ENCODE measurements at places on chromosomes 13 and 19.

GRCh38 chr13:33571618-33572017 lies 246.3 kb upstream of the RFC3 start:
- no peak for DNase-seq
- no peaks in the 10 kb centered on the region for H3K27me3 ChIP-seq
- no peak overlapping the region for H3K27ac ChIP-seq
- no peak overlapping the region for H3K4me3 ChIP-seq

DNA sequence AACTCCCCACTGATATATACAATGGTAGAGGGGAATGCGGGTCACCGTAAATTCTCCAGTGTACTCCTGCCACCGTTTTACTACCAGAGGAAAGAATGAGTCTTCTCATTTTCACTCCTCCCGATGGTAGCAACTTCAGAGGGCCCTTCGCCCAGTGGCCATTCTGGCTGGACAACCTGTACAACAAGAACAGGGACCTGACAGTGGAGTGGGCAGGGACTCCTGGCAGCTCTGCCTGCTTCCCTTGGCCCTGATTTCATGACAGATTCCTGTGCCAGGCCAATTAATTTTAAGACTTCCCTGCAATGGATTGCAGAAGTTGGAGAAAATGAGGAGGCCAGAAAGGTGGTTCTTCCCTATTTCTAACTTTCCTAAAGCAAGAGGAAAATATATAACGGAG lies 148.9 kb downstream of the GPC6 start:
- H3K27me3 ChIP-seq: no peaks in the 10 kb centered on the region
- no peaks in the 10 kb centered on the region for H3K36me3 ChIP-seq
- H3K4me3 ChIP-seq: no peak overlapping the region

GRCh38 chr13:101917833-101918661 lies 465.6 kb downstream of the ITGBL1 start:
- H3K27ac ChIP-seq: no peak overlapping the region
- H3K4me1 ChIP-seq: peaks cover 2% of the 10 kb centered on the region
- H3K27me3 ChIP-seq: peaks cover 80% of the 10 kb centered on the region
- H3K4me3 ChIP-seq: peak overlapping the region; percentile 49
- no peak for DNase-seq

DNA sequence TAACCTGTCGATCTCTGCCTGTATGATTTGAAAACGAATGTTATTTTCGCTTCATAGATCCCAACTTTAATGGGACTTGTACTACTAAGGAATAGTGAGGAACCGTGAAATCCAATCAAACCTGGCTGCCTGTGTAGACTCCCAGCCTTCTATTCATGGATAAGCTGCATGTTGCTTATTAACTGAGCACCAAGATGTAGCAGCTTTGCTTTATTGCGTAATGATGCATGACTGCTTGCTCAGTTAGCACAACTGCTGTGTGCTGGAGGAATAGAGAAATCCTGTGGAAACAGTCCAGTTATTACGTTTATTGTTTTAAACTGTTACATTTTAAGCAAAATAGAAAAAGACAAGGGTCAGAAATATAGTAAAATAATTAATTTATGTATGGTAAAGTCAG lies 108.2 kb downstream of the SHISA2 start:
- H3K4me1 ChIP-seq: peaks cover 2% of the 10 kb centered on the region
- peaks cover 39% of the 10 kb centered on the region for H3K27me3 ChIP-seq
- H3K36me3 ChIP-seq: no peaks in the 10 kb centered on the region
- no peak overlapping the region for H3K27ac ChIP-seq

DNA sequence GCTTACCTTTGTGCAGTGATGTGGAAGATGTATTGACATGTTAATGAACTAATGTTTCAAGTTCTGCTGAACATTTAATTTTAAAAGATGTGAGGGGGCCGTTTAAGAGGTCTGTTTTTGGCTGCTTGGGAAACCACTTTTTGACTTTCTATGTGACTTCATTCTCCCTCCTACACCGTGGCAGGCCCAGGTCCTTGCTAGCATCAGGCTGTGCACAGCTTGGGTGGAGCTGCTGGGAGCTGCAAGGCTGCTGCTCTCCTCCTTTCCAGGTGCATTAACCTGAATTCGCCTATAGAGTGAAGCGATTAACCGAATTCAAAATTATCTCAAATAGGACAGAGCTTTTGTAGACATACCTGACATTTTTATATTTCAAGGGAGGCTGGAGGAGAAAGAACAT lies 249.1 kb downstream of the FGF14 start:
- no peak for DNase-seq
- H3K4me1 ChIP-seq: peaks cover 5% of the 10 kb centered on the region
- no peaks in the 10 kb centered on the region for H3K27me3 ChIP-seq
- H3K27ac ChIP-seq: no peak overlapping the region

DNA sequence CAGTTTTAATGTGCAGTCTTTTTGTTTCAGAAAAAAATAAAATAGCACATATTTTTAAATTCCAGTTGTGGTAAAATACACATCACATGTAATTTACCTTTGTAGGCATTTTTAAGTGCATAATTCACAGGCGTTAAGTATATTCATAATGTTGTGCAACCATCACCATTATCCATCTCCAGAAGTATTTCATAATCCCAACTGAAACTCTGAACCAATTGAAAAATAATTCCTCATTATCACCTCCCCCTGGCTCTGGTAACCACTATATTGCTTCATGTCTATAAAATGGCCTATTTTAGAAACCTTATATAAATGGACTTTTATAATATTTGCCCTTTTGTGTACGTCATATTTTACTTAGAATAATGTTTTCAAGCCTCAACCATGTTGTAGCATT lies 756.5 kb upstream of the KLHL1 start:
- DNase-seq: no peak
- H3K4me3 ChIP-seq: no peak overlapping the region
- H3K27ac ChIP-seq: no peak overlapping the region
- H3K36me3 ChIP-seq: peaks cover 1% of the 10 kb centered on the region
- peaks cover 3% of the 10 kb centered on the region for H3K4me1 ChIP-seq

DNA sequence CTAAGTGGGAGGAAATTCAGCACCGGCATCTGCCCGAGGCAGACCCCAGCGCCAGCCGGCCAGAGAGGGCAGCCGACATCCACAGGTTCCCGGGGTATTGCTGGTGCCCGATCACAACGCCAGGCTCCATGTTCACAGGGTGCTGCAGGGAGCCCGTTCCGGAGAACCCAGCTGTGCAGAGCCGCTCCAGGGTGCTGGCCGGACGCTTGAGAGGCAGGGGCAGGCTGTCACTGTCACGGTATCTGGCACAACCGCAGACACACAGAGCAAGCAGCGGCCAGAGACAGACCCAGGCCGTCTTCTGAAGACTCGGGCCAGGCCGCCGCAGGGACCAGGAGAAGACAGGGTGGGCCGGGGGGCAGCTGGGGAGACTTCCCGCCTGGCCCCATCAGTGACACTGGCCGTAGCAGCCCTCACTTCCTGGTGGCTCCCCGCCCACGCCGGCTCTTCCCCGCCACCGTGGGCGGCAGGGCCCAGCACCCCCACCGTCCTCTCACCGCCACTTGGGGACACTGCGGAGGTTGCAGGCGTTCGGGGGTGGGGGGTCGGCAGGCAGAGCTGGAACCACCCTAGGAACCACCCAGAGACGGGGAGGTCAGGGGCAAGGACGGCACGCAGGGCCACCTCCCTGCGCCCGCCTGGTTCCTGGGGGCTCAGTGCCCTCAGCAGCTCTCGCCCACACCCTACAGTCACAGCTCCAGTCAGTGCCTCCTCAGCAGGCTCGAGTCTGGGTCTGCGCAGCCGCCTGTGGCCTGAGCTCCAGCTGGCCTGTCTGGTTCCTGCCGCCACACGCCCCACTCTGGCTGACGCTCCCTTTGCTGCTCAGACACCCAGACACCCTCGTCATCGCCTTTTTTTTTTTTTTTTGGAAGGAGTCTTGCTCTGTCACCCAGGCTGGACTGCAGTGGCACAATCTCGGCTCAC lies 3.8 kb downstream of the RNF126 start:
- H3K27ac ChIP-seq: no peak overlapping the region
- no peaks in the 10 kb centered on the region for H3K36me3 ChIP-seq
- peaks cover 18% of the 10 kb centered on the region for H3K4me1 ChIP-seq
- H3K4me3 ChIP-seq: no peak overlapping the region
- DNase-seq: no peak

DNA sequence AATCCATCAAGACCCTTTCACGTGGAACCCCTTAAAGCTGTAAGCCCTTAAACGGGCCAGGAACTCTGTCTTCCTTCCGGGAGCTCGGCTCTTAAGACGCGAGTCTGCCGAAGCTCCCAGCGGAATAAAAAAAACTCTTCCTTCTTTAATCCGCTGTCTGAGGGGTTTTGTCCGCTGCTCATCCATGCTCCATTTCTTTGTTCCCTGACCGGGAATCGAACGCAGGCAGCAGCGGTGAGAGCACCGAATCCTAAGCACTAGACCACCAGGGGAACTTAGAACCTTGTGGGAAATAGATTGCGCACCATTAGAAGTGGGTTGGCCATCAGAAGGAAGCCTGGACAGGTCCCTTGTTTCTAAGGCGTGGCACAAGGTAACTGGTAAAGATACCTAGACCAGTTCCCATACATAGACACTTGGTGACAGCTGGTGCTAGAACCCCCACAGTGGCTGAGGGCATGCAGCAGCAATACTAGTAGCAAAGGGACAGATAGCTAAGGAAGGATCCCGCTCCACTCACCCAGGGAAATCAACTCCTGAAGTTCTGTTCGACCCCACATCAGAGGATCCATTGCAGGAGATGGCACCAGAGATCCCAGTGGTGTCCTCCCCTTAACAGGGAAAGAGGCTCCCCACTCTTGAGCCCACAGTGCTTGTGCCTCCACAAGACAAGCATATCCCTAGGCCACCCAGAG lies 1.5 kb upstream of the RGCC start:
- H3K4me3 ChIP-seq: peak overlapping the region; percentile 35
- peaks cover 80% of the 10 kb centered on the region for H3K27me3 ChIP-seq
- no peaks in the 10 kb centered on the region for H3K36me3 ChIP-seq
- no peak overlapping the region for H3K27ac ChIP-seq
- DNase-seq: no peak

Measured in progenitor cell of endocrine pancreas (in vitro differentiated cells).